CD8-positive, alpha-beta memory T cell (primary cell): ENCODE measurements at places on chromosomes 11 and 22. TPM values are rescaled to one million over a fixed set of nuclear protein-coding genes. Genes with fewer than 3 reads are reported as not detected.
A peak's percentile ranks its signal among the peaks of the same experiment; 100 is the strongest.

- no peak for DNase-seq
- H3K4me3 ChIP-seq, result no peak overlapping the region
- H3K4me1 ChIP-seq, result no peaks in the 10 kb centered on the region
Measured at GRCh38 chr11:119880143-119880542, 151.1 kb upstream of the NECTIN1 start.

The SLC7A4 gene
- 0.13 TPM for total RNA-seq

- H3K27me3 ChIP-seq, result no peaks in the 10 kb centered on the region
- no peak overlapping the region for H3K27ac ChIP-seq
- no peaks in the 10 kb centered on the region for H3K4me1 ChIP-seq
- H3K4me3 ChIP-seq, result no peak overlapping the region
Measured at GRCh38 chr11:34267417-34267816, 90.4 kb downstream of the ABTB2 start.

DNA sequence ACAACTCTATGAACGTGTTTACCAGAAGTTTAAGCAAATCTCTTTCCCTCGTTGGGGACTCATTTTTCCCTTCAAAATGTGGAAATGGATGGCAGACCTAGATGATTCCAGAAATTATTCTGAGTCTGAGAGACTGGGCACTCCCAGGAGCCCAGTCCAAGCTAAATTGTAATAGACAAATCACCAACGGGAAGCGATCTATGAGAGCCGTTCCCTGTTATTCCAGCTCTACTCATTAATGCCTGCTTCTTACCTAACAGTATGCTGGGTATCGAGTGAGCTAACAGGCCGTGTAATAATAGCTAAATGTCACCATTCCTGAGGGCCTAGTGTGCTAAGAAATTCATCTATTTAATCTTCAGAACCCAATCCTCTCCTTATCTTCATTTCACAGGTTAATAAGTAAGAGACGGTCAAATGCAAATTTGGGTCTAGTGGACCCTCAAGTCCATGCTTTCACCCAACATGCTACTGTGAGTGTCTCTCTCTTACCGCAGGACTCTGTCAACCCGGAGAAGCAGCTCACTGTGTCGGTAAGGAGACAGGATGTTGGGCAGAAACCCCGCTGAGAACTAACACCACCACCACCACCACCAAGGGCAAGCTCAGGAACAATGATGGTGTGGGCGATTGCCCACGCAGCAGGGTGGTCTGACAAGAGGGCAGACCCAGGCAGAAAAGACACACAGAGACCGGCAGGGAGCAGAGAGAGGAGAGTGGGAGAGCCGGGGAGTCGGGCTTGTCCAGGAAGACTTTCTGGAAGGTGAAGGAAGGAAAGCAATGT lies 57.1 kb upstream of the TIMP3 start:
- H3K36me3 ChIP-seq, result no peaks in the 10 kb centered on the region
- no peak for DNase-seq
- H3K27ac ChIP-seq, result no peak overlapping the region
- no peak overlapping the region for H3K4me3 ChIP-seq
- H3K27me3 ChIP-seq, result no peaks in the 10 kb centered on the region

The PDGFB gene
- 2.3 TPM for total RNA-seq

DNA sequence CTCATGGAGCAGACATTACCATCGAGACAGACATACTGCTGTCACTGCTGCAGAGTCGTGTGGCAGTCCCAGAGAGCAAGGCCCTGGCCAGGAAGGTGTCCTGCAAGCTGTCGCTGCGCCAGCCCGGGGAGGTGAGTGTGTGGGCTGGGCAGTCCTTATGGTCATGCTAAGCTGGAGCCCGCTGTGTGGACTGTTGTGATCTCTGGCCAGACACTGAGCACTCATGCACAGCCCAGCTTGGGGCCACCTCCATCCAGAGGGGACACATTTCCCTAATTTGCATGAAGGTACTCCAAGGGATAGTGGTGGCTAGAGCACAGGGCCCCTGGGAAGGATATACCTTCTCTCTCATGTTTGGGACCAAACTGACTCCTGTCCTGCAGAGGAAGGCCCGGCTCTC lies 9.6 kb downstream of the ANKK1 start:
- H3K27ac ChIP-seq, result no peak overlapping the region
- DNase-seq, result no peak
- H3K27me3 ChIP-seq, result no peaks in the 10 kb centered on the region
- H3K4me3 ChIP-seq, result no peak overlapping the region
- no peaks in the 10 kb centered on the region for H3K36me3 ChIP-seq

GRCh38 chr11:61846362-61847020 lies 18.4 kb downstream of the FADS2 start:
- no peak for DNase-seq
- H3K4me1 ChIP-seq, result no peaks in the 10 kb centered on the region
- H3K27ac ChIP-seq, result no peak overlapping the region
- no peaks in the 10 kb centered on the region for H3K36me3 ChIP-seq
- H3K4me3 ChIP-seq, result no peak overlapping the region

GRCh38 chr11:35166369-35167360 lies 27.7 kb downstream of the CD44 start:
- no peaks in the 10 kb centered on the region for H3K27me3 ChIP-seq
- H3K27ac ChIP-seq, result peak overlapping the region; percentile 96
- peak overlapping the region; percentile 51 for H3K4me3 ChIP-seq
- DNase-seq, result peak; percentile 40
- no peaks in the 10 kb centered on the region for H3K36me3 ChIP-seq
